ENCODE measurements at places on chromosomes 5 and 9.

- DNase-seq: no peak
Observed at GRCh38 chr9:98552331-98552730, 156.4 kb downstream of the GABBR2 start.

DNA sequence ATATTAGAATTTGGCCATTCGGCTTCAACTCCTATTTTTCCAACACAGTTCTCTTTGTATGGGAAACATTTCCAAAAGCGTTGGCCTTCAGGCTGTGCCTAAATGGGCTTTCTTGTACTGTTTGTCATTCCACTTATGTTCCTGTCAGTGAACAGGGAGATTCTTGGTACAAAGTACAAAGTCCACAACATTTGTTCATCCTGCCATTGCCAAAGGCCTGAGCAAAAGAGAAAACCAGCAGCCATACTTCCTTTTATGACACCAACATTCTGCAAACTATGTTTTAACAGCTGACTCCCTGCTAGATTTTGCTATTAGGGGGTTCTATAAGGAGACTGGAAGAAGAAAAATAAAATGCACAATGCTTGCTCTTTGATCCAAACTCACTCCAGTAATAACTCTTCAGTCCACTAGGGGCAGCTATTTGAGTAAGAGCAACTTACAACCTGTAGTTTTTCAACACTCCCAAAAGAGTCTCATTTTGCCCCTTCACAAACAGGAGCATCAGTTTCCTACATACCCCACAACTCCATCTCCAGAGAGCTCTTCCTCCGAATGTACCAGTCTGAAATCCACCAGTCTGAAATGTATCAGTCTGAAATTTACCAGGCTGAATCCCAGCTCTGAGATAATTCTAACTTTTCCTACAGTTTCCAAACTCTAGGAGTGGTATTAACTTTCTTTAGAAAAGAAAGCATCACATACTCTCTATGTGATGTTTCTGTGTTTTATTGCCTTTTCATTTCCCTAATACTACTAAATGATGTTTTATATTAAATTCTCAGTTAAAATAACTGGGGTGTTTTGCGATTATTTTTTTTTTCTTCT, 693.8 kb downstream of the DNAH5 start:
- DNase-seq: no peak

GRCh38 chr9:3331801-3332200, 194.0 kb downstream of the RFX3 start:
- no peak for DNase-seq

GRCh38 chr5:168312606-168313295, 21.3 kb downstream of the WWC1 start:
- no peak for DNase-seq

GRCh38 chr9:35096035-35096849, at the start of gene PIGO:
PIGO (minus strand) TSS chr9:35096591; CDS start chr9:35095565, 1,026 bp downstream.
- peak; percentile 87 for DNase-seq

DNA sequence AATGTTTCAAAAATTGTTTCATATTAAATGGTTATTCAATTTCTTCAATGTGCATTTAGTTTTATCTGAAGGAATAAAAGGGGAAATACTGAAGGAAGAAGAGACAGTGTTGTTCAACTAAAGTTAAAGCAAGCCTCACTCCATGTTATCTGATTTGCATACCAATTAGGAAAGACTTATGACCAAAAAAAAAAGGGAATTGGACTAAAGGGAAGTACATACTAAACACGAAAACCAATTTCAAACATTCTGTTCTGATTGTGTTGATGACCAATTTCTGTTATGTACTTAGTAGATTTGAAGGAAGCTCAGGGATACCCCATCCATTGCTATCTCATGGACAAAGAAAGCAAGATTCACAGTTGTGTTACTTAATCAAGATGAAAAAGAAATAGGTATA, 4.9 kb upstream of the GAPT start:
- no peak for DNase-seq

DNA sequence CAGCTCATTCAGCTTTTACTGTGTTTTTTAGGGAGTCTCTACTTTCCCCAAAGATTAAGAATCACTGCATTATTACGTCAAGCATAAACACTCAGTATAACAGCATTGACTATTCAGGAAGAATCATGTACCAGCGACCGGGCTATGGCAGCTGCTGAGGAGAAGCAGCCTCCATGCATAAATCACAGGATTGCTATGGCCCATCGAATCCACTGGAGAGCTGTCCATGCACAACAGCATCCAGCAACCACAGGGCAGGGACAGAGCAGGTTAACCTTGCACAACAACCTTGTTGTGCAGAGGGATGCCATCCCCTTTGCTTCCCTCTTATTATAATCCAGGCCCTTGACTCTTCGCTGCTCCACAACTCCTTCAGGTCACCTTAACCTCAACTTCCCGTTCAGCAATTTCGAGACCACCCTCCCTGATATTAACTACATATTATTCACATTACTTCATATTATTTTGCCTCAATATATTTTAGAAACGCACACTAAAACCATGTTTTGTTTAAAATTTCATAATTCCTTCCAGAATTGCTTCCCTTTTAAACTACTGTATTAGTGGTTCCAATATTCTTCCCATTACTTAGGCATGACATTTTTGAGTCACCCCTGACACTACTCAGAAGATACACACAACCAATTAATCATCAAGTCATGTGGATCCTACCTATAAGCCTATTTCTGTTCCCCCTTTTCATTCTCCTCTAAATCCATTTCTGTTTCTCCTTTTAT, 991 bp downstream of the IARS1 start:
- DNase-seq: no peak

DNA sequence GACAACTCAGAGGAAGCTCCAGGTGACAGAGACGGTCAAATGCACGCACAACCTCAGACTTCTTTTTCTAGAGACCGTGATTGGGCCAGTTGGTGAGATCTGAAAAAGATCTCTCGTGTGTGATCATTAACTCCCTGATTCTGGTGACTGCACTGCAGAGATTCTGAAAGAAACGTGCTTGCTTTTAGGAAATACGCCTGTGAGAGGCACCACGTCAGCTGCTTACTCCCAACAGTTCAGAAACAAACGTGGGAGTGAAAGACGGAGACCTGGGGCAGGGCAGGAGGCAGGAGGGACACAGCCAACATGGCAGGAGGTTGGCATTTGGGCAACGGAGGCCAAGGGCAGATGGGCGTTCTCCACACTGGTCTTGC, 15.9 kb downstream of the SLC12A7 start:
- no peak for DNase-seq

DNA sequence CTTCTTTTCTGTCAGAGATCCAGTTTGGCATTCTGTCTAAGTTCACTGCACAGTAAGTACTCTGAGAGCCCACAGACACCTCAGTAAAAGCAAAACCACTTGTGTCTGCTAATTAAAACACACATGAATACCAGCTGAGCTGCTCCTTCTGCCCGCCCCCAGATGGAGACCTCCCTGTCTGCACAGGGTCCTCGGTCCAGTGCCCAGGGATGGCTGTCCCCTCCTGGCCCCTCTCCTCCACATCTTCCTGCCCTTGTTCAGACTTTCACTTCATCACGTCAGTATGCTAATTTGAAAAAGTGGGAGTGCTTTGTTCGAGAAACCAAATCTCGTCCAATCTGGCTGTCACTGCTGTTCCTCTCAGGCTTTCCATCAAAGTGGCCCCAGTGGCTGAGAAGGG, 43.5 kb downstream of the LIX1 start:
- no peak for DNase-seq

All from stimulated activated CD4-positive, alpha-beta T cell treated with anti-CD3 and anti-CD28 coated beads, Interleukin-1b, Interleukin-23, amount 100 ng/mL, for 24 hours (primary cell).